ENCODE measurements at places on chromosomes 7 and 10. TPM values are rescaled to one million over a fixed set of nuclear protein-coding genes. Genes with fewer than 3 reads are reported as not detected.

The PIK3CG gene
- total RNA-seq, result not detected

The WNT8B gene
- 0.07 TPM for total RNA-seq

The FGFR2 gene
- 0.45 TPM for total RNA-seq

The SYT15B gene
- total RNA-seq, result 3.6 TPM

The DNAJB6 gene
- total RNA-seq, result 124 TPM

The ESYT2 gene
- total RNA-seq, result 66.7 TPM

The SMO gene
- total RNA-seq, result 16.5 TPM

The ADCK2 gene
- total RNA-seq, result 19.5 TPM

The LRRC18 gene
- not detected for total RNA-seq

The PON1 gene
- 0.28 TPM for total RNA-seq

The HABP2 gene
- 0.13 TPM for total RNA-seq

The NPY4R2 gene
- total RNA-seq, result 30.4 TPM

The SH3PXD2A gene
- 1.7 TPM for total RNA-seq

The AOC1 gene
- total RNA-seq, result not detected

All from A549 treated with DMSO at 1 μM for 4 hours (cell line).